ENCODE measurements at places on chromosomes 7 and 10.

DNA sequence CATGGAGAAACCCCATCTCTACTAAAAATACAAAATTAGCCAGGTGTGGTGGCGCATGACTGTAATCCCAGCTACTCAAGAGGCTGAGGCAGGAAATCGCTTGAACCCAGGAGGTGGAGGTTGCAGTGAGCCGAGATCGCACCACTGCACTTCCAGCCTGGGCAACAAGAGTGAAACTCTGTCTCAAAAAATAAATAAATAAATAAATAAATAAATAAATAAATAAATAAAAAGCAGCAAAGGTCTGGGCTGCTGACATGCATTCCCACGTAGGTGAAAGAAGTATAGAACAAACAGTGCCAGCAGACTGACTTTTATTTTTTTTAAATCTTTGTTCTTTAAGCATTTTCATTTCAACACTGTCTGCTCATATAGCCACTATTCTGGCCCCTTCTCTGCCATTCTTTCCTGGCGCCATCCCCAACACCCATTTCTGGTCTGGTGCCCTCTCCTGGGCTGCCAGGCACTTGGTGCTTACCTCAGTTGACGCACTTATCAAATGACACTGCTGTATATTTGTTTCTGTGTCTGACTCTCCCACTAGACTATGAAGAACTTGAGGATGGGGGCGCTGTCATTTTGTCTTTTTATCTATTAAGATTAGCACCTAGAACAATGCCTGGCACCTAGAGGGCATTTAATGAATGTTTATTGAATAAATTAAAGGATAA is 15.6 kb downstream of the FAM107B start:
- no peak for DNase-seq

DNA sequence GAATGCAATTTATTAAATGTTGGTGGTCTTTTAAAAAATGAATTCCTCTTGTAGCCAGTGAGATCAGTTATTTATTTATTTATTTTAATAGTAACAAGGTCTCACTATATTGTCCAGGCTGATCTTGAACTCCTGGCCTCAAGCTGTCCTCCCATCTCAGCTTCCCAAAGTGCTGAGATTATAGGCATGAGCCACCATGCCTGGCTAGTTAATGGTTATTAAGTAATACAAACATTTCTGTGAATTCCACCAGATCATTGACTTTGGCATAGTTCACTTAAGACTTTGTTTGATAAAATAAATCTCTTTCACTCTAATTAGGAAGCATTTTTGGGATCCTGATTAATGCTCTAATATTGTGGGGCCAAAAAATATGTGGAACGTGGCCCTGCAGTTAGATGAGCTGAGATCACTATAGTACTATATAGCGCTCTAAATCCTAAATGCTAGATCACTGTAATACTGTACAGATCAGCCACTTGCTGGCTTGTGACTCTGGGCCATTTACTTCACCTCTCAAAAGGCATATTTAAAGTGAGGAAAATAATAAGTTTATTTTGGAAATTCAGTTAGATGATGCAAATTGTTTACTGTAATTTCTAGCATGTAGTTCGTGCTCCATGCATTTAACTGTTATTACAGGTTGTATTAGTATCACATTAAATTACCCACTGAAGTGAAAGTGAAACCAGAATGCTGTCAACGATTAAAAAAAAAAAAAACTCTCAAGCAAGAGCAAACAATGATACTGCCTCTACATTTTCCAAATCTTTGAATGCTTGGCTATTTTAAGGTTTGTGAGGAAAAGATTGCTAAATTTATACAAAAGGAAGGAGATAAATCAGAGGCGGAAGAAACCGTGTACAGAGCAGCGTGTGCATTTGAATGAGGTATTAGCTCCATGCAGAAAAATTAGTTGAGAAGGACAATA is 15.9 kb upstream of the FAS start:
- DNase-seq, result no peak

DNA sequence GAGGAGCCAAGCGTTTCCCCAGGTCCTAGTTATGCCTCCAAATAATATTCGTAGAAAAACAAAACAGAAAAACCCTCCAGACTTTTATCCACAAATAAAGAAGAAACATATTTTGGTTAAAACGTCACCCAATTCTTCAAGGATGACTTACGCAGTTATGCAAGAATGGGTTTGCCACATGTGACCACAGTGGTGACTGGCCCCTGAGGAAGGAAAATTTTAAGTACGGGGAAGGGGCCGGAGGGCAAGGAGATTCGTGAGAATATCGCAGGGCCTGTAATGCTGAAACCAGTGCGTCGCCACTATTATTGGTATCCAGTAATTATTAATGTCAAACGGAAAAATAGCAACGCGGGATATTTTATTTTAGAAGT is 537 bp upstream of the MRPS24 start:
- no peak for DNase-seq

DNA sequence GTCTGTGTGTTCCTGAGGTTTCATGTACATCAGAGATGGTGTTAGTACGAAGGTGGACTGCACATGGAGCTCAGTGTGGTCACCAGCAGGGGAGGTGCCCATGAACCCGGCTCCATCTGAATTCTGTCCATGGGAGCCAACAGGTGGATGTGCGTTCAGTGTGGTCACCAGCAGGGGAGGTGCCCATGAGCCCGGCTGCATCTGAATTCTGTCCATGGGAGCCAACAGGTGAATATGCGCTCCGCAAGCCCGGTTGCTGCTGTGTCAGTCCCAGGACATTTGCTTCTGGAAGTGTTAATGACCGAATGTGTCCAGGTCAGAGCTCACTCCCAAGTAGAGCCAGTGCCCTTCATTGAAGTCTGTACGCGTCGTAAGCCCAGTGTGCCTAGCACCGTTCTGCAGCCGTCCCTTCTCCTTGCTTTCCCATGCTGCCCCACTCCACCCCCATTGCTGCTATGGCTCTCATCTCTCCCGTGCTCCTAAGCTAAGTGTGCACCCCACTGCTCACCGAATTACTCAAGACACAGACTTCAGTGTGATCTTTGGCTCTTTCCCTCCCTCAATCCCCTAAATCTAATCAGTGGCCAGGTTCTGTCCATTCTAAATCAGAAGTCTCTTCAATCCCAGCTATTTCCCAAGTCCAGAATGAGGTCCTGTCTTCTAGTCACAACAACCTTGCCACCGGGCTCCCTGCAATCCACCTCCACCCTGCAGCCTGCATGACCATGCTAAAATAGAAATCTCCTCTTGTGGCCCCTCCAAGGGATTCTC is 352.4 kb downstream of the TCERG1L start:
- DNase-seq, result no peak

DNA sequence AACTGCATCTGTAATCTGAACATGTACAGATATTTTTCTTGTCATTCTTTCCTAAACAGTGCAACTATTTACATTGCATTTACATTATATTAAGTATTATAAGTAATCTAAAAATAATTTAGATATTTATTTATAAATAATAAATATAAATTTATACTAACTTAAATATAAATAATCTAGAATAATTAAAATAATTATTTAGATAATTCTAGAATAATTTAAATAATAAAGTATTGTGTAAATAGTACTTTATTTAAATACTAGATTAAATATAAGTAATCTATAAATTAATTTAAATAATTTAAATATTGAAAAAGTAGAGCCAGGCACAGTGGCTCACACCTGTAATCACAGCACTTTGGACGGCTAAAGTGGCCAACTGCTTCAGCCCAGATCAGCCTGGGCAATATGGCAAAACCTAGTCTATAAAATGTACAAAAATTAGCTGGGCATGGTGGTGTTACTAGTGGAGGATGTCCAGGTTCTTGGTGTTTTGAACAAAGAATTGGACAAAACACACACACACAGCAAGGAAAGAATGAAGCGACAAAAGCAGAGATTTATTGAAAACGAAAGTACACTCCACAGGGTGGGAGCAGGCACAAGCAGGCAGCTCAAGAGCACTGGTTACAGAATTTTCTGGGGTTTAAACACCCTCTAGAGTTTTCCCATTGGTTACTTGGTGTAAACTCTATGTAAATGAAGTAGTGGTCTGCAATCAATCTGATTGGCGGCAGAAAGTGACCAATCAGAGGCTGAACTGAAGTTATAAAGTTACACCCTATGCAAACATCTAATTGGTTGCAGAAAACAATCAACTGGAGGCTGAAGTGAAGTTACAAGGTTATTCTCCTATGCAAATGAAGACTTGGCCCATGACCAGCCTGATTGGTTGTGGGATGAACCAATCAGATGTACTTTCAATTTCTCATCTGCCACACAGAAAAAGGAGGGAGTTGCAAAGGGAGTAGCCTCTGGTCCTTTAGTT is 100.2 kb upstream of the SP4 start:
- DNase-seq, result no peak

- DNase-seq, result no peak
These were observed 30.0 kb downstream of the MTERF1 start for GRCh38 chr7:91850455-91850854.
